Naive thymus-derived CD8-positive, alpha-beta T cell (primary cell): ENCODE measurements at places on chromosomes 6 and 20. TPM values are rescaled to one million over a fixed set of nuclear protein-coding genes. Genes with fewer than 3 reads are reported as not detected.

The CAGE1 gene
- total RNA-seq, result 0.16 TPM

The PRKN gene
- 5.6 TPM for total RNA-seq

The SCUBE3 gene
- not detected for total RNA-seq

DNA sequence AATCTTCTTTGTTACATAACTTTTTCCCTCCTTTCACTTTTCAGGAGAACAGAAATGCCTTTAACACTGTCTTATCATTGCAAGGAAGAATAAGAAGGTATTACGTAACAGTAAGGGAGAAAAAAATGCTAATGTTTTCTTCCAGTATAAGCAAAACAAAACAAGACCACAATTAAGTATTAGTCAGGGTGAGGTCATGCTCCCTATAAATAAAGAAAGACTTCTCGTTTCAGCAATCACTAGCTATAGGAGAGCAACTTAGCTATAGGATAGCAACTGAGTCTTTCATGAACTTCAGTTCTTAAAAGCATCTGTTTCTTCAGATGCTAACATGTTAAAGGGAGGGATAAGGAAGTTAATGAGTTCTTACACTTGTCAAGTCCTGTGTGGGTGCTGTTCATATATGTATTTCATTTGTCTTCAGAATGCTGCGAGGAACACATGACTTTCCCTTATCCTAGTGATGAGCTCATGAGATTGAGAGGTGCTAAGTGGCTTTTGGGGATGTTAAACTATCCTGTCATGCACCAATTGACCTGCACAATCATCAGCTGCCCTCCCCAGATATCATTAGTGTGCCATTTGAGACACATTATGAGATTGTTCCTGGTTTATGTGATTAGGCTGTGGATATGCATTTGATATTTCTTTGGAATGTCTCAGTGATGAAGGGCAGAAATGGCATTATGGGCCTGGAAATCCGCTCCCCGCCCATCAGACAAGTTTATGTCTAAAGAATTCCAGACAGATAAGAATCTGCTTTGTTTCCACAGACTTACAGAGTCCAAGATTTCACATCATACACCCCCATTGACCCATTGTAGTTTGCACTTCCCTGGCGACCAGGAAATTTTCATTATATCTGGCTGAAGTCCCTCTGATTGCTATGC is 37.5 kb downstream of the LAMA4 start:
- no peak for DNase-seq

The MRPL18 gene
- total RNA-seq, result 39.0 TPM
